SK-MEL-5 (cell line): ENCODE measurements at places on chromosomes 2 and 18. TPM values are rescaled to one million over a fixed set of nuclear protein-coding genes. Genes with fewer than 3 reads are reported as not detected.

Gene BCL11A
- 3.1 and 4.7 TPM in 2 replicates for total RNA-seq

Gene FOXD4L1
- not detected in 2 replicates for total RNA-seq

Gene GALNT14
- total RNA-seq = 4.8 and 5.9 TPM in 2 replicates

Gene ANKRD30BL
- total RNA-seq = not detected in 2 replicates

Gene TOGARAM2
- under 0.01 TPM in 1 of 2 replicates, not detected in the other for total RNA-seq

Gene MAP2
- total RNA-seq = 2.5 and 4.2 TPM in 2 replicates

Gene EPG5
- 27.4 and 28.2 TPM in 2 replicates for total RNA-seq

Gene SERPINB3
- total RNA-seq = not detected in 2 replicates

Gene CYP26B1
- total RNA-seq = 1.8 and 1.9 TPM in 2 replicates

Gene HOXD10
- 1.3 TPM in 1 of 2 replicates, not detected in the other for total RNA-seq

Gene POTEC
- total RNA-seq = not detected in 2 replicates

Gene EFEMP1
- 0.08 TPM in 1 of 2 replicates, not detected in the other for total RNA-seq

Gene ERMN
- total RNA-seq = not detected in 2 replicates

Gene SLC40A1
- total RNA-seq = 0.92 and 2.0 TPM in 2 replicates

Gene ALPP
- total RNA-seq = not detected in 2 replicates

Gene IL1R2
- total RNA-seq = 0.26 TPM in 1 of 2 replicates, not detected in the other

Gene DPP4
- 0.08 TPM in 1 of 2 replicates, not detected in the other for total RNA-seq

Gene AKAIN1
- not detected in 2 replicates for total RNA-seq

Gene TXNDC2
- not detected in 2 replicates for total RNA-seq

Gene VWA3B
- total RNA-seq = not detected in 2 replicates

Gene ZNF396
- total RNA-seq = 4.5 and 5.1 TPM in 2 replicates

Gene CDH2
- total RNA-seq = 0.16 and 0.24 TPM in 2 replicates
